ENCODE measurements at places on chromosomes 1 and 21.

DNA sequence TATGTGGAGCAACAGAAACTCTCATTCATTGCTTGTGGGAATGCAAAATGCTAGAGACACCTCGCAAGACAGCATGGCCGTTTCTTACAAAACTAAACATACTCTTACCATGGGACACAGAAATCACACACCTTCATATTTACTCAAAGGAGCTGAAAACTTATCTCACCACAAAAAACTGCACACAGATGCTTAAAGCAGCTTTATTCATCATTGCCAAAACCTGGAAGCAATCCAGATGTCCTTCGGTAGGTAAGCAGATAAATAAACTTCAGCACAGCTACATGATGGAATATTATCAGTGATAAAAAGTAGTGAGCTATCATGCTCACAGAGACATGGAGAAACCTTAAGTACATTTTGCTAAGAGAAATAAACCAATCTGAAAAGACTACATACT, 124.3 kb downstream of the RERE start:
- DNase-seq = no peak

GRCh38 chr1:230836793-230837192, 31.5 kb downstream of the C1orf198 start:
- no peak for DNase-seq

DNA sequence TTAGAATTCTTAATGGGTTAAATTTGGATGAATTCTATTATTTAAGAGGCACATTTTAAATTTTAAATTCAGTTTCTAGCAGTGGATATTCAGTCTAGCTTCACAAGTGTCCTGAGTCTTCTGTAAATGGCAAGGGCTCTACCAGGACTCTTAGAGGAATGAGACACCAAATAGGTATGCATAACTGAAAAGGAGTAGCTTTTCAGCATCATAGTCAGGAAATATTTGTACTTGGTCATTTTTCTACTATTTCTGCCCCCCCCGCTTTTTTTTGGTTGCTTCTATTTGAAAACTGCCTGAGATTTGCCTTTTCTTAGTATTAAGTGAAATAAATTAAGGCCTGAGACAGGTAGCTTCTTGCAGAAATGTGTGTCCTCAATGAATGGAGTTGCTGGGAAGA, 80.2 kb downstream of the MAST2 start:
- DNase-seq = no peak

GRCh38 chr1:195462646-195463045, 1145.6 kb downstream of the KCNT2 start:
- DNase-seq = no peak

- peak; percentile 23 for DNase-seq
Observed at GRCh38 chr1:117093870-117094621, 27.5 kb downstream of the TRIM45 start.

- DNase-seq = peak; percentile 30
Observed at GRCh38 chr1:167601442-167602383, 28.3 kb upstream of the RCSD1 start.

DNA sequence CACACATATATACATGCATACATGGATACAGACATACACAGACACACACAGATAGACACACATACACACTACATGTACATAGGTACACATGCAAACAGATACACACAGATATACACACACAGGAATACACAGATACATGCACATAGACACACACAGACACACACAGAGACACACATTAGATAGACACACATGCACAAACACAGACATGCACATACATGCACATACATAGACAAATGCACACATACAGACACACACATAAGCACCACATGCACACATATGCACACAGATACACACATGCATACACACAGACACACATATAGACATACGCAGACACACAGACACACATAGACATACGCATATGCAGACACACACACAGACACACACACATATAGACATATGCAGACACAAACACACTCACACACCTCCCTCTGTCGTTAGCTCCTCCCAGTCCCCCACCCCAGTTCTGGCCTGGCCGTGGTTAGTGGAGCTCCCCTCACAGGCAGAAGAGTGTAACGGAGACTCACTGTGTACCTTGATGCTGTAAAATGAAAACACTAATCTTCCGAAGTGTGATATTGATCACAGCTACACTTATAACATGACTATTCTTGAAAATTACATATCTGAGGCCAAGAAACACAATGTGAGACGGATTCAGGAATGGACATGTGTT, 7.6 kb downstream of the UBASH3A start:
- peak; percentile 47 for DNase-seq

GRCh38 chr1:36420836-36421317, 23.2 kb upstream of the LSM10 start:
- peak; percentile 78 for DNase-seq

DNA sequence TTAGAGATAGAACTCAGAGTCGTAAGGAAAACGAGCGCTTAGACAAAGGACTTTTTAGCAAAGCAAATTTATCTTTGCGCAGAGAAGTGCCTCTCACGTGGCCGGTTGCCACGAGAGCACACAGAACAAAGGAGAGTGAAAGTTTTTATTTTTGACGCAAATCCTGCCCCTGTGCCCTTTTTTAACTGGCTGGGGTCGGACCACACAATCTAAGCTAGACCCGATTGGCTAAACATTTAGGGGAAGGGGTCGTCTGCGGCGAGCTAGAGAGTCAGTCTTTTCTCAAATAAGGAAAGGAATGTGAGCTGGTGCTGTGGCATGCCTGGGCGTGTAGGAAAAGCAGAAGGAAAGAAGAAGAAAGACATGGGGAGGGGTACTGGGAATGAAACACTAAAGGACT, 2.4 kb downstream of the KRTAP10-2 start:
- DNase-seq = no peak

DNA sequence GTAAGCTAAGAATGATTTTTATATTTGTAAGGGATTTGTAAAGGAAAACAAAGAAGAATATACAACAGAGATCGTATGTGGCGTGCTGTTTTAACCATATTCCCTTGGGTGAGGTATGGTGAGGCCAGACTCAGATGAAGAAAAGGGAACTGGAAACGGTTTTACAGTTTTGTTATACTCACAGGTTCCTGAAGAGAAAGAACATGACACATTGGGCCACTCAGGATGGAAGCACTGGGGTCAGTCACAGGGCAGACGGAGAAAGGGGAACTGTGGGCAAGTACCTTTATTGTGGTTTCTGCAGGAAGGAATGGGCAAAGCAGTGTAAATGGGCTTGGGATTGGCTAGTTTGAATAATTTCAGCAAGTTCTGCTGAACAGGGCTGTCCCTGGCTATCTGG, 177.4 kb downstream of the LBR start:
- DNase-seq = no peak

- no peak for DNase-seq
Observed at GRCh38 chr1:242062271-242062670, 63.4 kb upstream of the MAP1LC3C start.

DNA sequence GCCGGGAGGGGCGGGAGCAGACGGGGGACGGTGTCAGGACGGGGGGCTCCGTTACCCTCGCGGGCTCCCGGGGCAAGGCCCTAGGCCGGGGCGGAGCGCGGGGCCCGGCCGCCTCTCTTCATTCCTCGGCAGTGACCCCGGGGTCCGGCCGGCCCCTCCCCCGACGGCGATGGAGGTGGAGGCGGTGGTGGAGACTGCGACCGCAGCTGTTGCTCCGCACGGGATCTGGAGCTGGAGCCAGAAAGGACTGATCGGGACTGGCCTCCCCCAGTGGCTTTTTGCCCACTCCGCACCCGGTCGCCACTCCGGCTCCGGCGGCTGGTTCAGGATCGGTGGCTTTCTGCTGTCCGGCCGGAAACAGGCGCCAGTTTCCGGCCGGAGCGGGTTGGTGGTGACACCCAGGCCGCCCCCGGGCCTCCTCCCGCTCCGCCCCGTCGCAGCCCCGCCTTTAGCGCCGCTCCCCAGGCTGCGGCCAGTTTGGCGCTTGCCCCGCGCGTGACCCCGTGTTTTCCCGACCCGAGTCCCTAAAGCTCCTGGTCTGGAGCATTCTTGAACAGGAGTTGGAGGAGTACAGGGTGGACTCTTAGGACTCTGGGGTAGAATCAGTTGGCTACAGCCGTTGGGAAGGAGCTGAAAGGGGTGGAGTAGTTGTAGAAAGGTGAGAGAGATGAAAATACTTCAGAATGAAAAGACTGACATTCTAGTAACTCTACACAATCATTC, at the start of gene OTUD7B:
TSS of gene OTUD7B (minus strand) at position 334 of the 723 bp plus-strand sequence. CDS start 33,216 bp downstream, outside the sequence.
- DNase-seq = peak; percentile 94

GRCh38 chr1:22863766-22864165, 108.9 kb downstream of the LACTBL1 start:
- DNase-seq = no peak

- DNase-seq = peak; percentile 61
Observed at GRCh38 chr1:161166669-161167548, 683 bp downstream of the PPOX start.

GRCh38 chr1:209143916-209144315, 439.6 kb upstream of the CAMK1G start:
- DNase-seq = no peak

DNA sequence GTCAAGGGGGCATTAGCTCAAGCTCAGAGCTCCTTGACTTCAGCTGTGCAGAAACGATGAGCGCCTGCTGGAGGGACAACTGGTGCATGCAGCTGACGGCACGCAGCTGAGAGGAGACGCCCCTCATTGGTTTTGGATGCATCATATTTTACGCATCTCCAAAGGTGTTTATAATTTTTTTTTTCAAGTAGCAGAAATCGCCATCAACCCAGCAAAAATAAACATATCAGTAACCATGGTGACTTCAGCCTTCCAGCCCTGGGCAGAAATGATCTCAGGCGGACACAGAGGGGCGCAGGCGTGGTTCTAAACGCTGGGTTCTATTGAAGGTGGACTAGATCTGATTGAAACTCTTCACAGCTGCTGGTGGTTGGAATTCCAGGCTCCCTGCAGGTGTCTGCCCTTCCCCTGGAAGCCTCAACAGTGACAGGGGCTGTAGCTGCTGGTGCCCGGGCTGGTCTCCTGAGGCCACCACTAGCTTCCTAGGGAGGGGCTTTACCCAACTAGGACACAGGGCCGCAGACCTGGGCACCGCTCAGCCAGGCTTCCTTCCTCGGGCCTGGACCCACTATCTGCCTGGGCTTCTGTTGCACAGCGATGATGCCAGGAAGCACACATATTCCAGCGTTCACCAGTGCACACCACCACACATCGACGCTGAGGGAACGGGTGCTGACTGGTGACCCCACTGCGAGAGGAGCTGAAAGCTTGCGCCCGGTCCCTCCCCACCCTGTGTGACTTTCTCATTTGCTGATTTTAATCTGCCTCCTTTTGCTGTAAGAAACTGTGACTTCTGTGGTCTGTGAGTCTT, 63.7 kb upstream of the ABCG1 start:
- DNase-seq = no peak

DNA sequence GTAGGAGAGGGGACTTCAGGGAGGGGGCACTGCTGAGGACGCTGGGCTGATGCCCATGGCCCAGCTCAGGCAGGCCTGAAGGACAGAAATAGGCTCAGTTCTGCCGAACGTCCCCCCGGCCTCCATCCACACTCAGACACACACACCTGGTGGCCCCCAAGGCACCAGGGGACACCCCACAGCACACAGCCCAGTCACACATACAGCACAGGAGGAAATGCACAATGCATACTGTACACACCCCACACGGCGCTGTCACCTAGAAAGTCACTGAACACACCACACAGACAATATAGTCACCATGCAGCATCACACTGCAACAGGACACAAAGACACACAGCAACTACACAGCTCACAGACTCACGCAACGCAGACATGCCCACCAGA, 562 bp downstream of the SYTL1 start:
- DNase-seq = no peak

DNA sequence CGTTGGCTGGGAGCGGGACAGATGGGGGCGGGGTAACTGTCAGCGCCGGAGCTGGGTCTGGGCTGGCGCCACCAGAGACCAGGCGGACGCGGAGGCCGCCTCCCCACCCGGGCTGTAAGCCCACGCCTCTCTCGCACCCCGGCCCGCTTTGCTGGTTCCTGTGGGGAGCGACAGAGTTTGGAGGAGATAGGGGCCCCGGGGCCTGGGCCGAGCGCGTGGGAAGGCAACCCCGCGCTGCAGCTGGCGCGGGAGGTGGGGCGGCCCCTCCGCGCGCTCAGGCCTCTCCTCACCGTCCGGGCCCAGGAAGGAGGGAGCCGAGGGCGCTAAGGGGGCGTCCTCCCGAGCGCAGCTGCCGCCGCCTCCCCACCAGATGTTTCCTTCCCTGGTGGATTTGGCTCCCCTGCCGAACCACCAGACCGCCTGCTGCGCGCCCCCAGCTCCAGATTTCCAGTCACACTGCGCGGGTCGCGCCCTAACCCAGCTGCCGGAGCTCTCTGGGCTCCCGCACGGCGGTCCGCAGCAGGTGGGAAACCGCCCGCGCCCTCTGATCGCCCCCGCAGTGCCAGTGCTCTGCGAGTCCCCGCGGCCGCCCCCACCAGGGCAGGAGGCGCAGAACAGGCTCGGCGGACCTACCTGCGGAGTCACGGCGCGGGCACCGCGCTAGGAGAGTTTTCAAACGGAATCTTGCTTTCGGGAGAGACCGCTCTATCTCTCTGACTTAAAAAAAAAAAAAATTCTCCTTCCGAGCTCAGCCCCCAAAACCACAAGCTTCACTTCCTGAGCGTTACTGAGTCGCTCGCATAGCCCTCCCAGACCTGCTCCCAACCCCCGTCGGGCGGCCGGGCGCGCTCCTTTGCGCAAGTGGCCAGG, 1.1 kb downstream of the GFI1 start:
- DNase-seq = peak; percentile 54

GRCh38 chr21:45991606-45992300, 10.2 kb downstream of the COL6A1 start:
- no peak for DNase-seq

GRCh38 chr21:34518301-34518700, 6.3 kb upstream of the KCNE1 start:
- DNase-seq = no peak

DNA sequence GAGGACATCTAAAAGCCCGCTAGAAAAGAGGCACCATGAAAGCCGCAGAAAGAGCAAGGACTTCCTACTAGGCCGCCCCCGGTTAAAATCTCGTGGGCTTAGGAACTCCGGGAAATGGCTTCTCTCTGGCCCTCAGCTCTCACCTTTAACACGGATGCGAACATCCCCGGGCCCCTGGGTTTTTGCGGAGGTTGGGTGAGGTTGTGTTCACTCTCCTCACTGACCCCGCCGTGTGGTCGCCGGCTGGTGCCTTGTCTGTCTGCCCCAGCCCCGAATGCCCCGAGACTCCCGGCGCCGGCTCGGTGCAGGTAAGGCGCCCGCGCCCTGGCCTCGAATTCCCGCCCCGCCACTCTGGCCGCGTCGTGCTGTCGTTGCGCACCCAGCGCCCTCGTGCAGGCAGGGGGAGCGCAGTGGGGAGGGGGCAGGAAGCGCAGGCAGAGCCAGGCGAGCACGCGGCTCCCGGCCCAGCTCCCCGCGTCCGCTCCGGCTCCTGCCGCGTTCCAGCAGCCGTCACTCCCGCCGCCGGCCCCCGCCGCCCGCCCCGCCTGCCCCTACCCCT, at the start of gene SHISAL2A:
TSS of gene SHISAL2A (plus strand) at position 437 of the 559 bp plus-strand sequence. CDS start 326 bp downstream, outside the sequence.
- DNase-seq = peak; percentile 87

- DNase-seq = peak; percentile 90
Observed at GRCh38 chr1:150548632-150549495, at the start of gene ADAMTSL4. Gene ADAMTSL4 (plus strand): TSS chr1:150549408. CDS start chr1:150552289, 2,881 bp downstream.
